ENCODE measurements at places on chromosomes 7 and 10.

- DNase-seq = no peak
These were observed 25.1 kb upstream of the GPR37 start for GRCh38 chr7:124790645-124791044.

- no peak for DNase-seq
These were observed 106.8 kb downstream of the PPP1R3C start for GRCh38 chr10:91525896-91526712.

DNA sequence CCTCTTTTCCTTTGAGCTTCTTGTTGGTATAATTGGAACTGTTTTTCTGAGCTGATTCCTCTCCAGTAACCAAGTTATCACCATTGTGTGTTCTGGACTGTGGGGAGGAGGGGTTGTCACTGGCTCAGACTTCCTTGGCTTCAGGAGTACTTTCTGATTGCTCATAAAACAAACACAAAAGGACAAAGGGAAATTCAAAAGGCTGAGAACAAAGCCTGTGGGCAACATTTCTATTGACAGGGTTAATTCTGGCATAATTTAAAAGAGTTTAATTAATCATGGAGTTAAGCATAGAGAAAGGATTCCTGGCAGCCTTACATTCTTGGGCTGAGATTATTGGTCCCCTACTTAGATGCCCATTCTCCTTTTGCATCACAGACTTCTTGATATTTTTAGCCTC is 222.9 kb upstream of the KMT2E start:
- peak; percentile 59 for DNase-seq

GRCh38 chr7:86911659-86912058 is 147.8 kb downstream of the ELAPOR2 start:
- DNase-seq = no peak

DNA sequence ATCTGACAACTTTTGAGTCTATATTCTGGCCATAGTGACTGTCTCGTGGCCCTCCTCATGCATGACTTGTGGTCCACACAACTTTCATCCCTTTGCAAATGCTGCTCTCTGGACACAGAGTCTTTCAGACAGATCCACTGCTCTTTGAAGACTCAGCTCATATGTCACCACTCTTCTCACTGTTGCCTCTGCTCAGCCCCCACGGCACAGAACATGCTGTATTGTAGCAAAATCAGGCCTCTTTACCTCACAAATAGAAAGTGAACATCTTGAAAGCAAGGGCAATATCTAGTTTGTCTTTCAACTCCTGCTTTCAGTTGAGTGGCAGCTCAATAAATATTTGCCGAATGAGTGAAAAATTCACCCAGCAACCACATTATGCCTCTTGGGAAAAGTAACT is 443.5 kb downstream of the NRG3 start:
- DNase-seq = no peak

DNA sequence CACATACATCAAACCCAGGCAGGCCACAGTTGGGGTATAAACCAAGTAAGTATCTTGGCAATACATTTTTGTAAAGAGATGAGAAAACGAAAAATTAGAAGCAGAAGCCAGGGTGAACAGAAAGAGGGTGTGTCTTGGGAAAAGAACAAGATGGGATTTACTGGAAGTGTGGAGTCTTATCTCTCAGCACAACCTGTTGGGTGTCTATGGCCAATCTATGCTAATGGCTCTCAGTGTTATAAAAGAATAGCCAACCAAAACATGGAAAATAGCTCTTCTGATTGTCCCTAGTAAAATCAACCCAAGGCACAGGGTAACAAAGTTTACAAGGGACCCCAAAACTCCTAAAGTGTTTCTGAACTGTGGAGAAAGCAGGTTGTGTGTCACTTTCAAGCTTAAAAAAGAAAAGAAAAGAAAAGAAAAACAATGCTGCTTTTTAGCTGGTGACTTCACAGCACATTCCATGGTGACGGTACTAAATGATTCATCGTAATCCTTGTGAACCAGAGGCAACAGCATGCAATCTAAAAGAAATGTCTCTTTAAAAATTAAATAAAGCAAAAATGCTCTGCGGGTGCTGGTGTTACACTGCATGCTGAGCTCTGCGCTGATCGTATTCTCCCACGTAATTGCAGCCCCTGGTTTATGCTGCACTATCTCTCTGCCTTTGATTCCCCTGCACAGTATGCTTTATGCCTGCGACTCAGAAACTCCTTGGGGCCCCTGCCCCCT is 100.8 kb downstream of the C10orf90 start:
- peak; percentile 91 for DNase-seq

GRCh38 chr7:117775801-117776200 is 97.4 kb downstream of the CTTNBP2 start:
- DNase-seq = no peak

DNA sequence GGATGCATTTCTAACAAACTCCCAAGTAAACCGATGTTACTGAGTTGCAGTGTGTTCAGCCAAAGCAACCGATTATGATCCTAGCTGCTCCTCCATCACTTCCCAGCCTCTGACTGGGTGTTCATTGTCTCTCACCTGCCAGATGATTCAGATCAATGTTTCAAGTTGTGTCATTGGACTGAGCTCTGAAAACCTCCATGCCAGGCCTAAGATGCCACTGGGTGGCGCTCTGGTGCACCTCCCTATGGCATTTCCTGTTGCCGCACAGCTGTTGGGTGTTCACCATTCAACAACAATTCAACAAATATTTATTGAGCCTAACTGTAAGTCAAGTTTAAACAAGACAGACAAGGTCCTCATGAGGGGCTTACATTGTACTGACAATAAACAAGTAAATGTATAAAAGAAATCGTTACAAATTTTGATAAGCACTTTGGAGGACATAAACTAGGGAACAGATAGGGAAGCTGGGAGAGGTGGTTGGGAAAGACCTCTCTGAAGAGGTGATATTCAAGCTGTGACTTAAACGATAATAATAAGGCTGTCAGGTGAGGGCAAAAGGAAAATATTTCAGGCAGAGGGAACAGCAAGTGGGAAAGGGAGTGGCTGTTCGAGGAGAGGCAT is 22.8 kb downstream of the RGR start:
- peak; percentile 56 for DNase-seq

DNA sequence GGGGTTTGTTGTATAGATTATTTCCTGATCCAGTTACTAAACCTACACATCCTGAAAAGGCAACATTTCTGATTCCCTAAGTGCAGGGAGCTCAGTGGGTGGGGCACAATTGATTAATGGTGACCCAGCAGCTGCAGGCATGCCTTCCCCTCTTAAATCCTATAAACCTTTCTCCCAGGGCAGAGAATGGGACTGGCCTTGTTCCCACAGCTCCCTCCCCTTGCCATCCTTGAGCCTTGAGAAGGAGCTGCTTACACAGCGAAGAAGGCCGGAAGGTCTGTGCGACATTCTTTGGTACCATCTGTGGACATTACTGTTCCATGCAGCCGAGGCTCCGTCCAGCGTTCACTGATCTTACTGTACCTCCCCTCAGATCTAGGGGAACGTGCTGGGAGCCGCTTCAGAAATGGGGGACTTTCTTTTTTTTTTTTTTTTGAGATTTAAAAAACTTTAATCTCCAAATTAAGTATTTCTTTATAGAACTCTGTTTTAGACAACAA is 14.3 kb downstream of the KLF6 start:
- no peak for DNase-seq

DNA sequence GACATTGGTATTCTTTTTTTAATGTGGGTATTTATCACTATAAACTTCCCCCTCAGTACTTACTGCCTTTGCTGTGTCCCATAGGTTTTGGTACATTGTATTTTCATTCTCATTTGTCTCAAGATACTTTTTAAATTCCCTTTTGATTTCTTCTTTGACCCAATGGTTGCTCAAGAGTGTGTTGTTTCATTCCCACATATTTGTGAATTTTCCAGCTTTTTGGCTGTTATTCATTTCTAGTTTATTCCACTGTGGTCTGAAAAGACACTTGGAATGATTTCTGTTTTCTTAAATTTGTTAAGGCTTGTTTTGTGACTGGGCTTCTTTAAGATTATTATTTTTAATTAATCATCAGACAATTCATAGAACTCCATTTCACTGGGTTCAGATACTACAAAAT is 105.0 kb downstream of the EPC1 start:
- no peak for DNase-seq

- no peak for DNase-seq
These were observed 109.3 kb upstream of the BTBD16 start for GRCh38 chr10:122161795-122162194.

GRCh38 chr7:80330434-80330833 is 181.4 kb downstream of the GNAT3 start:
- DNase-seq = no peak

GRCh38 chr10:111988646-111989045 is 194.9 kb downstream of the GPAM start:
- no peak for DNase-seq

DNA sequence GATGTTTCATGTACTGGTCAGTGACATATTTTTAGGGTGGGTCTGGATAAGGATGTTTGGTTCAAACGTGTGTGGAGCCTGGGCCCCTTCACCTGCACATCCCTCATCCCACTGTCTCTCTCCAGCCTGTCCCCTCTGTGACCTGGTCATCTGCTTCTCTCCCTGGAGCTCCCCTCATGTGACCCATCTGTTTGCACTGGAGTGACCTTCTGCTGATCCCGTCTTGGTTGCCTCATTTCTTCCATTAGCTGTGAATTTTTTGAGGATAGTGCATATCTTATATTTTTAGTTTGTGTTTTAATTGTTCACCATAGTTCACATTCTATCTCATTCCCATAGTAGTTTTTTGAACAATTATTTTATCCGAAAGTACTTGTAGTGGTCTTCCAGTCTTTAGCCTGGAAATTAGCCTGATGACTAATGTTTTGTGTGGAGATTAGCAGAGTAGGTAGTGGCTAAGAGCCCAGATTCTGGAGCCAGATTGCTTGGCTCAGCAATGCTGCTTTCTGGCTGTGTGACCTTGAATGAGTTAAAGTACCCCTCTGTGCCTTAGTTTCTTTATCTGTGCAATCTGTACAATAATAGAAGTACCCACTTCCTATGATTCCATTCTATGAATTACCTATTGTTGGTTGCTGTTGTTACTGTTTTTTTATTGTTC is 224.5 kb downstream of the LRMDA start:
- DNase-seq = peak; percentile 5
